GM23338 (cell line): ENCODE measurements at places on chromosomes 3 and 15. TPM values are rescaled to one million over a fixed set of nuclear protein-coding genes. Genes with fewer than 3 reads are reported as not detected.
A peak's percentile ranks its signal among the peaks of the same experiment; 100 is the strongest.

GRCh38 chr3:8734137-8734878, 706 bp downstream of the CAV3 start:
- no peak for DNase-seq

The IGF2BP2 gene
- 84.5 and 87.4 TPM in 2 replicates for total RNA-seq

The C3orf70 gene
- 1.1 and 1.5 TPM in 2 replicates for total RNA-seq

- no peak for DNase-seq
Observed at GRCh38 chr3:44478055-44478468, 592 bp upstream of the ZNF445 start.

- no peak for DNase-seq
Observed at GRCh38 chr15:56356616-56357015, 8.6 kb upstream of the TEX9 start.

The C15orf39 gene
- total RNA-seq, result 48.5 and 54.1 TPM in 2 replicates

DNA sequence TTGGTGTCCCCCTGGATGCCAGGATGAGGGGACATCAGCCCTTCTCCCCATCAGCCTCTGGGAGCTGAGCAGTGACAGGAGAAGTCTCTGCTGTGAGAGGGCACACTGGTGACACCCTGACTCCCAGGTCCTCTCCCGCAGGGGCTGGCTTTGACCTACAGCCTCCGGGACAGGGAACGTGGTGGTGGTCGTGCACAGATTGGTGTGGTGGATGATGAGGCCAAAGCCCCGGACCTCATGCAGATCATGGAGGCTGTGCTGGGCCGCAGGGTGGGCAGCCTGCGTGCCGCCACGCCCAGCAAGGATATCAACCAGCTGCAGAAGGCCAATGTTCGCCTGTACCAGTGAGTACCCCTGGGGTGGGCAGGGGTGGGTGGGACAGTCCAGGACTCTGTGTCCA, 6.8 kb downstream of the VILL start:
- DNase-seq, result no peak

DNA sequence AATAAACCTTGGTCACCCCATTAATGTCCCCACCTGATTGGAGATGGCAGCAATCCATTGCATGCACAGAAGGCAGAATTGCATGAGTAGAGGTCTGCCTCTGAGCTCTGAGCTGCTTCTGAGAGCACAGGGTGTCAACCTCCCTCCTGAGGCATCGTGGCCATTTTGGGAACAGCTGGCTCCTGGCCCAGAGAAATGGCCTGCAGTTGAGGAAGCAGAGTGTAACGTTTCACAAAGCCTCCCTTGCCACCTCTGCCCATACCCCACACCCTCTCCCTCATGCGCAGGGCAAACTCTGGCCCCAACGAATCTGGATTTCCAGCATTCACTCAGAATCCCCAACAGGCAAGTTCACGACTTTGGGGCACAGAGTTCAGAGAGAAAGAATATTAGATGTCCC, 198.9 kb downstream of the ADAMTS9 start:
- DNase-seq, result no peak

- DNase-seq, result no peak
Observed at GRCh38 chr15:47514200-47514652, 203.1 kb upstream of the SEMA6D start.

- DNase-seq, result no peak
Observed at GRCh38 chr15:100711516-100712021, 109.2 kb downstream of the ASB7 start.

The BLM gene
- 43.1 and 46.0 TPM in 2 replicates for total RNA-seq

GRCh38 chr3:66754613-66755012, 243.5 kb upstream of the KBTBD8 start:
- DNase-seq, result no peak

DNA sequence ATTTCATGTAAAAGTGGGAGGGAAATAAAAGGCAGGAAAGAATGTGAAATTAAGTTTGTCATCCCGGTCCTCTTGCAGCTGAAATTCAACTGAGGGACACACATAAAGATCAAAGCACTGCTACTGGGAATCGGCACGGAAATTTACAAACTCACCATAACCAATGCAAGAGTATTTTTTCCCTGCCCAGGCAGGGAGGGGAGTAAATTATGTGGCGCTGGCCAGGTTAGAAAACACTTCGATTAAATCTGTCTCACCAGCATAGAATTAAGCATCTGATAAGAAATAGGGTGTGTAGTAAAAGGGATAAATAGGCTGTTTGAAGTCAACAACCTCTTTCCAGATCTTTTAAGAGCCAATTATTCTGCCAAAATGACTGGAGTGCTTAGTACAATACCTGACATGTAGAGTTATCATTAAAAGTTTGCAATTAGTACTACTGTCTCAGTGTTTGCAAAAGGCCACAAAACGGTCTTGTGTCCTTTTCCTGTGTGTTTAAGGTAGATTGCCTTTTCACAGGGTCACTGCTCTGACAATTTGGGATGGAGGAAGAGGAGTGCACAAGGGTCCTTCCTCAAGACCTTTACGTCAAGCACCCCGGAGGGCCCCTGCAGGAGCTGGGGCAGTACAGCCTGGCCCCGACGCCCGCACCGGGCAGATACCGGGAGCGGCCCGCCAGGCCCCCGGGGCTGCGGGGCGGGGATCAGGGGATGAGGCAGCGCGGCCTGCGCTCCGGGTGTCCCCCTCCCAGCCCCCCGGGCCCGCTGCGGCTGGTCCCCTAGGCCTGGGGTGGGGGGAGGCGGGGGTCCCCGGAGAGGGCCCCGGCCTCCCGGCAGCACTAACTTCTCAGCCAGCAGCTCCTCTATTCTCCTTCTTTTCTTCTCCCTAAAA, 651 bp downstream of the UBA3 start:
- peak; percentile 44 for DNase-seq

The SLC6A6 gene
- 142 and 150 TPM in 2 replicates for total RNA-seq

- DNase-seq, result no peak
Observed at GRCh38 chr15:79496838-79497237, 64.7 kb downstream of the MINAR1 start.

GRCh38 chr3:124172283-124172682, 180.4 kb upstream of the ROPN1 start:
- no peak for DNase-seq

- DNase-seq, result no peak
Observed at GRCh38 chr3:63441262-63441661, 163.2 kb downstream of the SYNPR start.

The RAB8B gene
- total RNA-seq, result 38.1 and 41.7 TPM in 2 replicates

GRCh38 chr3:32399030-32399620, 7.5 kb downstream of the CMTM7 start:
- DNase-seq, result peak; percentile 85

The EPHB3 gene
- total RNA-seq, result 1.0 and 2.0 TPM in 2 replicates
